ENCODE measurements at places on chromosomes 13 and 19. TPM values are rescaled to one million over a fixed set of nuclear protein-coding genes. Genes with fewer than 3 reads are reported as not detected.

The IL27RA gene
- total RNA-seq = 7.8 TPM

The ADAT3 gene
- total RNA-seq = 3.2 TPM

The N4BP2L1 gene
- 0.42 TPM for total RNA-seq

The IQCN gene
- 0.04 TPM for total RNA-seq

The BEST2 gene
- total RNA-seq = not detected

The ZNF534 gene
- 0.04 TPM for total RNA-seq

The CYP4F12 gene
- total RNA-seq = 0.31 TPM

The UNC13A gene
- 0.03 TPM for total RNA-seq

The MCF2L gene
- not detected for total RNA-seq

The PSG3 gene
- not detected for total RNA-seq

The TDRD12 gene
- total RNA-seq = 2.3 TPM

The ACTL9 gene
- total RNA-seq = not detected

The CBARP gene
- total RNA-seq = 3.0 TPM

The RAD23A gene
- 135 TPM for total RNA-seq

The DMRTC2 gene
- not detected for total RNA-seq

The SOX1 gene
- not detected for total RNA-seq

The PEX11G gene
- 1.9 TPM for total RNA-seq

The BRSK1 gene
- 3.1 TPM for total RNA-seq

The ICAM5 gene
- total RNA-seq = 2.5 TPM

The MRPL57 gene
- total RNA-seq = 21.8 TPM

All from foreskin keratinocyte (primary cell).